Activated CD8-positive, alpha-beta memory T cell treated with anti-CD3 and anti-CD28 coated beads for 1 hour (primary cell): ENCODE measurements at places on chromosomes 4 and X.

GRCh38 chr4:136355970-136356369 is 1176.3 kb downstream of the PCDH18 start:
- no peak for DNase-seq

- peak; percentile 19 for DNase-seq
Observed at GRCh38 chr4:1347410-1347864, 429 bp downstream of the UVSSA start.

GRCh38 chr4:100208964-100209363 is 18.7 kb upstream of the DDIT4L start:
- DNase-seq: no peak

DNA sequence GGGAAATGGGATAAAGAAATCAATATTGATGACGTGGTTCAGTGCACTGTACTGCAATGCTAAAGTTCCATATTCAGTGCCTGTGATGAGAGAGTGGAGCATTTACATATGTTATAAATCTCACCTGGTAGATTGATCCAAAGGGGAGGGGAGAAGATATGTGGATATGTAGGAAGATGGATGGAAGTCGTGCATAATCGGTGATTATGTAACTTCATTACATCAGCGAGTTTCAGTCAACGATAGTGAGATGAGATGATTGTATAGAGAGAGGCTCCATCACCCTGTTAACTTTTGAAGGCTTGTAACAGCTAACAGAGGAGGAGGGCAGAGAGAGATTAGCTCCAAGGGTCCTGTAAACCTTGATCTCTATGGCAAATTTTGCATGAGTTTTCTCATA is 1.8 kb downstream of the IL1RAPL1 start:
- DNase-seq: no peak

GRCh38 chr4:57090079-57090478 is 20.1 kb downstream of the IGFBP7 start:
- DNase-seq: no peak

DNA sequence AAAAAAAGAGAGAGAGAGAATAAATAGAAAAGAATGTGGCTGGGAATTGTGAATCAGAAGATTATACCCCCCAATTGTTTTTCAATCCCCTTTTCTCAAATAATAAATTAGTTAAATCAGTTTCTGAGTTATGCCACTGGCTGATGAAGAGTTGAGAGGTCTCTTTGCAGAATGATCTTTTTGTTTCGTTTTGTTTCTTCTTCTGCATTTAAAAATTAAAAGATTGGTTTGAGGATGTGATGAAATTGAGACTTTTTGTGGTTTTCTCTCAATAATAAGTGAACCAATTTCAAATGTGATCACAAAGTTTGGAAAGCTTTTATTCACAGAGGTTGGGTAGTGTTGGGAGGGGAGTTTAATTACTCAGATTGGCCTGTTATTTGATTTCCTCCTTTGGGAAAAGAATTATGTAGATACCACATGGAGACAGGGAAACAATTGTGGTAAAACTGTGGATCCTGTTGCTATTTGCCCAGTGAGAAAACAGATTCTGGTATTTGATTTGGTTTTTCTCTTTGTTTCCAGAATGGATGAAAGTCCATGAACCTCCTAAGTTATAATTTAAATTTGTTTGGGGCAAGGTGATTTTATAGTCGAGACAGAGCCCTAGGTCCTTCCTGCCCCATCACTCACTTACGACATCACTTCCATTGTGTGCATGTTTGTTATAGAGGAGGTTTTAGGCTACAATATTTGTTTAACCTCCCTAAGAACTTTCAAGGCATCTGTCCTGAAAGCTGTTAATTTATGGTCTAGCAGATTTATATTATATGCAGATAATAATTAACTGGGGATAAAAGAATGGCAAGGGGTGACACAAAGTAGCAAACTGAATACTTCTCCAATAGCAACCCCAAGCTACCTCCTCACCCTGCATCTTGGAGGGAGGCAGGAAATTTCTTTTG is 92.0 kb upstream of the BMPR1B start:
- no peak for DNase-seq

DNA sequence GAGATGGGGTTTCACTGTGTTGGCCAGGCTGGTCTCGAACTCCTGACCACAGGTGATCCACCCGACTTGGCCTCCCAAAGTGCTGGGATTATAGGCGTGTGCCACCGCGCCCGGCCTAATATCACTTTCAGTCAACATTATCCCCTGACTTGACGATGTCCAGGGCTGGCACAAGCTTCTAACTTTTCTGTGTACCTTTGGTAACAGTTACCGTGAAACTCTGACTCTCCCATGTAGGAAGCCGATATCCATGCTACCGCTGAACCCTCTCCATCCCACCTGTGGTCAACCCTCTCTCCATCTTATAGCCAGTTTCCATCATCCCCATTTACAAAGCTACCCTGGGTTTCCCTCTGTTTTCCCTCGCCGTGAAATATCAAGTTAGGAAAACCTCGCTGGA is 77.5 kb downstream of the CRLF2 start:
- DNase-seq: no peak

- DNase-seq: no peak
Observed at GRCh38 chr4:105808750-105809041, 86.6 kb upstream of the NPNT start.

GRCh38 chr4:39571054-39571453 is 43.8 kb upstream of the UGDH start:
- DNase-seq: no peak

GRCh38 chr4:165580351-165580905 is 201.6 kb downstream of the CPE start:
- DNase-seq: no peak

- DNase-seq: no peak
Observed at GRCh38 chr4:185304944-185305690, 90.6 kb downstream of the LRP2BP start.

DNA sequence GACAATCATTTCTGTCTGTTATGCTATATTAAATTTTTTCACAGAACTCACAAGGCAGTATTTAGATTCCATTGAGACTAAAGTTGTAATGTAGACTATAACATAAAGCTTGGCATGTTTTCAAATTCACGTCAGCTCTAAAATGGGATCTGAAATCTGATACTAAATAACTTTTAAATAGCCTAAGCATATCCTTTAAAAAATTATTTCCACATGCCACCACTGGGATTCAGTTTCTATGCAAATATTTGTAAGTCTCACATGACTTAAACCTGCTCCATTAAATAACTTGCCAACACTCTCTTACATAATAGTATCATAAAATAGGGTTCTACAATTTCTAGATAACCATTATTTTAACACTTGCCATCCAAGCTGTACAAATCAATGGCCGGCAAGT is 32.4 kb downstream of the KLHL8 start:
- no peak for DNase-seq

GRCh38 chr4:102799816-102800215 is 27.5 kb downstream of the UBE2D3 start:
- DNase-seq: no peak

- DNase-seq: no peak
Observed at GRCh38 chrX:108699368-108699767, 37.0 kb downstream of the IRS4 start.

DNA sequence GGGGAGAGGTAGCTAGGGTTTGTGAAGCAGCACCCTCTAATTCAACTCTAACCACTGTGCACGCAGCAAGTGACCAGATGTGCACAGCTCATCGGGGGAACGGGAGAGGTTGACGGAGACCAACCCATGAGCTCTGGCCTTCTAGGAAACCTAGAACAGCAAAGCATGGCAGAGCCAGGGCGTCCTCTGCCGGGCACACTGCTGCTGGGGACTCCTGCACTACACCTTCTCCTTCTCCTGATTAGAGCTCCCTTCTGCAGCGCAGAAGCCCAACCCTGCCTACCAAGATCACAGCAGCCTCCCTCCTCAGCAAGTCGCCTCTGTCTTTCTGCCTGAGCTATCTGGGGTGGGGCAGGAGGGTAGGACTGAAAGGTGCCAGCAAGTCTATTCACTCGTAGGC is 252.3 kb upstream of the PSAPL1 start:
- DNase-seq: no peak

DNA sequence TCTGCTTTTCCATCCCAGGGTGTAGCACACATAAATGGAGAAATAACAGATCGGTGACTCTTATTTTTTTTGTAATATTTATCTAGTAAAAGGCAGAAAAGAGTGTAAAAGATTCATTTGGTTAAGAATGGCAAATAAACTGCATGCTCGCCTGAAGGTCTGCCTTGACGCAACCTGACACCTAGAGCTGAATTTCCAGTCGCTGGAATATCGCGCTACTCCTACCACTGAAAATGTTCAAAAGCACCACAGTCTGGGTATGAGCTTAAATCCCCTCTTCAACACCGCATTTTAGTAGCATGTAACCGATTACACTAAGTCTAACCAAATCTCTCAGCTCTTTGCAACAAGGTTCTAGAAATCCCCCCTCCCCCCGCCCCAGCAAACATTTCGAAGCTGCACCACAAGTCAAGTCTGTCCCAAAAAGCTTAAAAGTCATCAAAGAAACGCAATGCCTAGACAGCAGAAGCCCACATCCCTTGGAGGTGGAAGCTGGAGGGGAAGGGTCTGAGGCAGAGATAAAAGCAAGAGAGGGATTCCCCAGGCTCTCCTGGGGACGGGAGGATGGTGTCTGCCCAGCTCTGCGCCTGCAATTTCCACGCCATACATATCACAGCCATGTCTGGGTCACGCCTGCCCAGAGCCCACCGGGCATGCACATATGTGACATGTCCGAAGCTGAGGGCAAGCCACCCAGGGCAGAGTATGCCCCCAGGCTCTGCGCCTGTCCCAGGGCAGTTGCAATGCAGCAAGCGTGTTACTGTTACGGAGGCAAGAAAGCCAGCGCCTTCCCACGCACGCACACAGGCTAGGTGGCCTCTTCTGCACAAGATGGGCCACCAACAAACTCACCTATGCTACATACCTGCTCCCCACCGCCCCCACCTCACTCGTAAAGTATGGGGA is 1.4 kb downstream of the FGF13 start:
- no peak for DNase-seq

DNA sequence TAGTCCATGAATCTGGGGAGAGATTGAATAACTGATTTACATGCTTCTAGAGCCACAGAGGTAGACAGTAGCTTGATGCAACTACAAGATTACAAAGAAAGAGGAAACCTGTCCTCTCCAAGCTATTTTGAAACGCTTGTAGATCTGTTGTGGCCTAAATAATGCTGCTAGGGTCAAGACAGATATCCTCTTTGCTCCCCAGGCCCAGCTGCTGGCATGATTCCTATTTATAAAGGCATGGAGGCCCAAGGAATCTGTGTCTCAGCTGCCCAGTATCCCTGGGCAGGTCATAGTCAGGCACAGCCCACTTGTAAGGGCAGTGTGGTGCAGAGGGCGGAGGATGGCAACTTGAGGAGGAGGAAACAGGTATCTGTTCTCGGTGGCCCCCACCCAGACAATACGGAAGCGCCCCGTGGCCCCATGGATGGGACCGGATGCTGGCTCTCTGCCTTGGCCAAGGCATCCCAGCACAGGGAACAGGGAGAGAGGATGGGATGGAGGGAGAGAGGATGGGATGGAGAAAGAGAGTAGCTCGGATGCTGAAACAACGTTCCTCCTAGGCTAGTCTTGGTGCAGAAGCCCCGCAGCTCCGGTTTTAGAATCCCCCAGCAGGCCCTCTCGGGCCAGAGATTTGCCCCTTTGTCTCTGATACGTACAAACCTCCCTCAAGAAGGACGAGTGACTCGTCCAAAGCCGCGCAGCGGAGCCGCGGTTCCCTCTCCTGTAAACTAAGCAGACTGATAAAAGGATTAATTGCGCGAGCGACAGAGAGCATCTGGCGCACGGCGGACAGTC is 767 bp upstream of the SMIM20 start:
- no peak for DNase-seq

DNA sequence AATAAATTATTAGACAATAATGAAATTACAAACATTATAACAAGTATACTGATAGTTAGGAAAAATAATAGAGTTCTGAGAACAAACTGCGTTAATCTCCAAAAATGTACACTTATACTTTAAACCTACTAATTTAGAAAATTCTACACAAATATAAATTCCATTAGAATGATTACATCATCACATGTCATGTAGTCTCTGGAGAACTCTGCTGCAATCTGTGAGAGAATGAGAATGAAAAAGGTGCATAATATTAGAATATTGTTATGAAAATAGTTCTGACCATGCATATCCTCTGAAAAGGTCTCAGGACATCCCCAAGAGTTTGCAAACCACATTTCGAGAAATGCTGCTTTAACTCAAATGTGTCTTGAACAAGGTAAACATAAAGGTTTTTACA is 11.4 kb downstream of the GUCY1A1 start:
- DNase-seq: no peak

- no peak for DNase-seq
Observed at GRCh38 chr4:145101091-145101490, 3.0 kb downstream of the ABCE1 start.

DNA sequence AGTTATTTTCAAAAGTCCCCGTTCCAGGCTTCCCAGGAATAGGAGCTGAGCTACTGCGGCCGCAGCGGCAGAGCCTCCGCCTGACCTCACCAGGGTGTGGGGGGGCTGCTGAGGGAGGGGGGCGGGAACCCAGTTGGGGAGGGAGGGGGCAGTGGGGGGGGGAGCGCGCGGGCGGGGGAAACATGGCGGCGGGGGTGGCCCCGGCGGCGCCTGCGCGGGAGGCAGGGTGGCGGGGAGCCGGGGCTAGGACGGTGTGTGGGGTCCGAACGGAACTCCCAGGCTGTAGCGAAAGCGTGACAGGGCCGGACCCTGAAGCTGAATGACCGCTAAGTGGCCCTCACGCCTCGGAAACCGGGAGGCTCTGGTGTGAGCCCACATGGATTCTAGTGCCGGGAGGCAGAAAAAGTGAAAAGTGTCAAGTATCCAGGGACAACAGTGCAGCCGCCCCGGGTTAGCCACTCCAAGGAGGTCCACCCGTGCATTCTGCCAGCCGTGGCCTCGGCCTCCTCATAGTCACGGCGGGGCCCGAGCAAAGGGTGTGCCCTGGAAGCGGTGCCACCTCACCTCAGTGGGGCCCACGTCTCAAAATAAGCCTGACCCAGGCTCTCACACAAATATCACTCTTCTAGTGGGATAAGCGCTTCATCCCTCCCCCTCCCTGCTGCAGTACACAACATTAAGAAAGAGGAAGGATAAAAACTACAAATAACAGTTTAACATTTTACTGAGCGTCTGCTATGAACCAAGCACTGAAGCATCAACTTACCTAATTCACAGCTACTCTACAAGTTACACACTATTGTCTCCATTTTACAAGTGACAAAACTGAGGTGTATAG is at the start of gene KLHL13:
Gene KLHL13, minus strand, starts transcription at position 98 of the 838 bp plus-strand sequence. CDS start 88,337 bp downstream, outside the sequence.
- DNase-seq: no peak

GRCh38 chr4:95889662-95890061 is 49.8 kb downstream of the PDHA2 start:
- no peak for DNase-seq
